ENCODE measurements at places on chromosomes 2 and 18.

- no peak for DNase-seq
Measured at GRCh38 chr2:157257312-157258252, at the start of gene GALNT5. Gene GALNT5, plus strand, starts transcription at chr2:157257705. Its CDS starts 378 bp downstream, at chr2:157258083.

DNA sequence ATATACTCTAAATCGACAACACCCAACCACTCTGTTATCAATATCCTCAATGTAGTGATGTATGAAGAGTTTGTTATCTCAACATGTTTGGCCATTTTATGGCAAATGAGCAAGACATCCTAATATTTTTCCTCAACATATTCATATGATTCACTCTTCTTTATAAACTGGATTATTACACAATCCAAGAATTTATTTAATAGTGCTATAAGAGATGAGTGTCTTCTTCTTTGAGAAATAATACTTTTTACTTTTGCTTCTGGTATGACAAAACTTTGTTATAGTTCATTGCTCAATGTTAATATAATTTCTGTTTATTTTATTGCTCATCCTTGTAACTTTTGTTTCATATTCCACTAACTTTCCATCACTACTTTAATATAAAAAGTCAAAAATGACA lies 44.3 kb downstream of the SCN9A start:
- DNase-seq: no peak

DNA sequence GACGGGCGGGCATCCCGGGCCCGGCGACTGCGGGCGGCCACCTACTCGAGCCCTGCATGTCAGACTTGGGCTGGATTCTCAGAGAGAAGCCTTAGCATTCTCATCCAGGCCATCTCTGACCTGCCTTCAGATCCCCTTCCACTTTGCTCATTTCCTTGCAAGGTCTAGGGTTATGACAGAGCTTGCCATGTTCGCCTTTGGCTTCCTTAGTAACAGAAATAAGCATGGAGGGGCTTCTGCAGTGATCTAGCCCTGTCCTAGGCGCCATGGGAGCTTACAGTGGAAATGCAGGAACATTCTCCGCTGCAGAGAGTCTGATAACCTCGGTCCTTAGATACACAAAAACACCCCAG lies 632 bp upstream of the ACVR1 start:
- no peak for DNase-seq

- peak; percentile 41 for DNase-seq
Measured at GRCh38 chr2:53018825-53019425, 748.7 kb upstream of the CHAC2 start.

- DNase-seq: peak; percentile 29
Measured at GRCh38 chr2:50143822-50144575, 887.9 kb downstream of the NRXN1 start.

GRCh38 chr2:149040451-149040850 lies 2.0 kb downstream of the LYPD6B start:
- no peak for DNase-seq

DNA sequence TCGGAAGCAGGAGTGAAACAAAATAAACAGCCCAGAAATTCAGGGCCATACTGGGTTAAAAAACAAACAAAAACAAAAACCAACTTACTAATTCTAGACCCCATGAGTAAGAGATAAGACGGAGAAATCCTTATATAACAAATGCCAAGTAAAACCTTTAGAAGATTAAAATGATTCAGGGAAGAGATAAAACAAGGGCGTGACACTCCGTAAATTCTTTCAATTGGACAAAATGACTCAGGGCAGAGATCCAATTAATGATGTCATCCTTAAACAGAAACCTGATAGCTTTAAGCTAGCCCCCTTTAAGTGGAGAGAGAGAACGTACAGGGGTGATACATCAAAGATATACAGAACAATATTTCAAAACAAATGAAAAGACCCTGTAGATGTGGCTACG lies 317.4 kb downstream of the NBAS start:
- no peak for DNase-seq

- no peak for DNase-seq
Measured at GRCh38 chr18:55136258-55136657, 177.0 kb upstream of the CCDC68 start.

DNA sequence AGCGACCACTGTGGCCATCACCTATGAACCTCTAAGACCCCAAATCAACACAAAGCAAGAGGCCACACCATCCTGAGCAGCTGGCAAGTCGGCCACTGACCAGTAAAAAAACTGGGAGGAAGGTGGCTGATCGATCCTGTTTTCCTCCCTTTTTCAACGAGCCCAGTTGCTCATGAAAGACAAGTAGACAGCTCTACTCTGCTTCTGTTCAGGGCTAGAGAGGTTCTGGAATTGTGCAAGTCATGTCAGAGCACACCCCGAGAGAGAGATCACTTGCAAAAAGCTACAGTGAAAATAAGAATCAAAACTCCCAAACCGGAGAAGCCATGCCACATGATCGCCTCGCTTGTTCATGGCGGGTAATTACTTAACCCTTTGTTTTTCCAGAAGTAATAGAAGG lies 34.6 kb downstream of the ZNF516 start:
- DNase-seq: no peak

DNA sequence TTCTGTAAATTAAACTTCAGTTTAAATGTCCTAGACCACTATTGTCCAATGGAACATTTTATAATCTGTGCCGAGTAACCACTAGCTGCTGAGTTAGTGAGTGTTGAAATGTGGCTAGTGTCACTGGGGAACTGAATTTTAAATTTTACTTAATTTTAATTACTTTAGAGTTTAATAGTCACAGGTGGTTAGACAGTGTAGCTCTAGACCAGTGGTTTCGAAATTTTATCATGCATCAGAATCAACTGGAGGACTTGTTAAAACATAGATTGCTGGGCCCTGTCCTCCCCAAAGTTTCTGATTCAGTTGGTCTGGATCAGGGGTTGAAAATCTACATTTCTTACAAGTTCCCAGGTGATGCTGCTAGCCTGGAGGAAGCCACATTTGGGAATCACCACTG lies 110.4 kb downstream of the FMNL2 start:
- no peak for DNase-seq

GRCh38 chr18:70384181-70384790 lies 95.4 kb downstream of the SOCS6 start:
- DNase-seq: peak; percentile 81

DNA sequence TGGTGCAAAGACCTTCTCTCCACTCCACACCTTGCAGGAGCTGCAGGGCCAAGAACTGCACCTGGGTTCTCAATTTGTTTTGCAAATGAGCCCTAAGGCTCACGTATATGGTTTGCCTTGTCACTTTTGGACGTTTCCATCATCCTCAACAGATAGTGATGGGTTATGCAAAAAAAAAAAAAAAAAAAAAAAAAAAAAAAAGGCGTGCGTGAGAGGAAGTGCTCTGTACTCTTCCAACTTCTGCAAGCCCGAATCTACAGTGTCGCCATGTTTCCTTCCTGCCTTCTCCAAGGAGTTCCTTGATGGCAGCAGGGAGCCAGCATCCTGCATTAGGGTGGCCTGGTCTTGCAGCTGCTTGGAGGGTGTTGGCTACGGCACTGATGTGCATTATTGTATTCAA lies 4.0 kb upstream of the INHBB start:
- peak; percentile 97 for DNase-seq

DNA sequence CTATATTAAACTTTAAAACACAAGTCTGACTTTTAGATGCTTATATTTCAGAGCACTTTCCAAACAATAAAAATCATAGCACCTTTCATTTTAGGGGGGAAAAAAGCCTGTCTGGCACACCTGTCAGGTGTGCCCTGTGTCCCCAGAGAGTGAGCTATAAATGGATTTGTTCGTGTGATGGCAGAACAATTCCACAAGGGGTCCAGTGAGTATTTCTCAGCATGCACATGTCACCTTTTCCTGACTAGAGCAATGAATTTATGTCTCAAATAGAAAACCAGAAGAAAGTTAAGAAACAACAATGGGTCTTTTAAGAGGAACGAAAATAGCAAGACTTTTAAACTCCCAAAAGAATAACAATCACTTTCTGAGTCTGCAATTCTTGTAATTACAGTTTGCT lies 55.9 kb downstream of the ACVR1C start:
- DNase-seq: peak; percentile 32

DNA sequence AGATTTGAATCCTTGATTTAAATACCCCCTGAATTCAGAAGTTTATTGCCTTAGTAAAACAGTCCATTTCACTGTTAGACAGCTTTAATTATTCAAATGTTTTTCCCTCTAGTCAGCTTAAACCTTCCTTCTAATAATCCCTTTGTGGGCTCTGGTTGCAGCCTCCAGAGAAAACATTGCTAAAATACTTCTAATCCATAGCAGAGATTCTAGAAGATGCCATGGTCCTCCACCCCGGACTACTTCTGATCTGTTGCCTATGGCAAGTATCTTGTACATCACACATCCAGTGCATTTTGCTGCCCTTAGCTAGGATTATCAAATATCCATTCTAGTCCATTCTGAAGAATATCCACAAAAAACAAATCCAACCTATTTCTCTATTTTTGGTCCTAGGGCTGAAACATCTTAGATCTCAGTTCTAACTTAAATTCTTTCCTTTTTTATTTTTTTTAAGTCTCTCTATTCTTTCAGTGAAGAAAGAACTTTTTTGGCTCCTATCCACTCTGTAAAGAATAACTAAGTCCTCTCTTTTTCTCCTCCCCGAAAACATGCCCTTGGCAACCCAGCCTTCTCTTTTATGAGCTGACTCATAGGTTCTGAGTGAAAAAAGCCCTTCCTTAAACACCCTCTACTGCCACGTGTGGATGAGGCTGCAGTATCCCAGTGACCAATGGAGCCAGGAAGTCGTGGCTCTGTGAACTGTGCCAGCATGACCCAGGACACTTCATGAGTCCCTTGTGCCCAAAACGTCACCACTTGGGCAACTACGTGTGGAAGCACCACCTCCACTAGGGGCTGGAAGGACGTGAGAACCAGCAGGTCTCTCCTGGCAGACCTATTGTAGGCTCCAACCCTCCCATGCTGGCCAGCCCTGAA lies 349.8 kb downstream of the TNS1 start:
- no peak for DNase-seq
